ENCODE measurements at places on chromosomes 7 and 10. TPM values are rescaled to one million over a fixed set of nuclear protein-coding genes. Genes with fewer than 3 reads are reported as not detected.

GRCh38 chr7:130210181-130210935, 2.7 kb downstream of the SSMEM1 start:
- no peaks in the 10 kb centered on the region for H3K36me3 ChIP-seq
- no peak overlapping the region for H3K4me3 ChIP-seq
- DNase-seq, result peak; percentile 59
- no peaks in the 10 kb centered on the region for H3K27me3 ChIP-seq
- peak overlapping the region; percentile 45 for H3K27ac ChIP-seq
- peaks cover 12% of the 10 kb centered on the region for H3K4me1 ChIP-seq

- DNase-seq, result peak; percentile 87
- peak overlapping the region; percentile 33 for H3K27ac ChIP-seq
- no peak overlapping the region for H3K4me3 ChIP-seq
- no peaks in the 10 kb centered on the region for H3K27me3 ChIP-seq
These were observed 251.4 kb upstream of the CTBP2 start for GRCh38 chr10:125411724-125412123.

GRCh38 chr10:112732277-112732921, 217.6 kb upstream of the TCF7L2 start:
- peaks cover 5% of the 10 kb centered on the region for H3K4me1 ChIP-seq
- H3K27me3 ChIP-seq, result no peaks in the 10 kb centered on the region
- DNase-seq, result peak; percentile 58
- no peak overlapping the region for H3K27ac ChIP-seq

DNA sequence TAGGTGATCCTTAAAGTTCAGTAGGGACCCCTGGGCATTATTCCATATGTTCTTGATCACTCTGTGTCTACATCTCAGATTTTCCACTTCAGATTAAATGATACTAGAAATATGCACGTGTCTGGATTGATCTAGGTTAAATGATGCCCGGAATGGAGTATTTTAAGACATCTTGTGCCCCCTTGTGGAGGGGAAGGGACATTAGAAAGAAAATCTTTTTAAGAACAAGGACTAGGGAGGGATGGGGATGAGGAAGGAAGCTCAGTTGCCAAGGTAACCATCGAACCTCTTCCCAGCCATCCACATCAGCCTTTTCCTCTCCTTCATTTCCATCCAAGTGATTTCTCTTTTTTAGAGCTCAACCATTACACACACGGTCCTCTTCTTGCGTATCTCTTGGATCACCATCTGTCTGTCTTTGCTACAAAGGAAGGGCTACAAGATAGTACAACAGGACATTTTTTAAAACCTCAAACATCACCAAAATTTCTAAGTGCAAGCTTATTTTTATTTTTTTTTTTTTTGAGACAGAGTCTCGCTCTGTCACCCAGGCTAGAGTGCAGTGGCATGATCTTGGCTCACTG, 40.5 kb downstream of the PRSS2 start:
- H3K4me3 ChIP-seq, result no peak overlapping the region
- H3K27ac ChIP-seq, result no peak overlapping the region
- no peaks in the 10 kb centered on the region for H3K36me3 ChIP-seq
- peaks cover 38% of the 10 kb centered on the region for H3K4me1 ChIP-seq
- H3K27me3 ChIP-seq, result no peaks in the 10 kb centered on the region

The CYP26C1 gene
- under 0.01 TPM for total RNA-seq

All from osteoblast (primary cell).